ENCODE measurements at places on chromosomes 1 and 21. TPM values are rescaled to one million over a fixed set of nuclear protein-coding genes. Genes with fewer than 3 reads are reported as not detected.
A peak's percentile ranks its signal among the peaks of the same experiment; 100 is the strongest.

DNA sequence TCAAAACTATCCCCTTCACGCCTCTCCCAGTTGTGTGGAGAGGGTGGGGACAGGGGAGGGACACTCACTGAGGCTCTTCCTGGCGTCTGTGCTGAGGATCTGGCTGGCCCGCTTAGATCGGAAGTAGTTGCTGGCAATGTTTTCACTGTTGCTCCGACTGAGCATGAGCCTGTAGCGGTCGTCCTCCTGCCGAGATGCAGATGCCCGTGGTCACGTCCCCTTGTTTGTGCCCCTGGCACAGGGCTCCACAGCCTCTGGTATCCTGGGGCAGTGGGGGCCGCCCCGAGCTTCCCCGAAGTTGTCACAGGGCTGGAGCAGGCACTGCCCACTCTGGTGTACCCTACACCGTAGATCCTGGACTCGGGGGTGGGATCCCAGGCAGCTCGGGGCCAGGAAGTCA lies 5.0 kb upstream of the DDOST start:
- no peak for DNase-seq

DNA sequence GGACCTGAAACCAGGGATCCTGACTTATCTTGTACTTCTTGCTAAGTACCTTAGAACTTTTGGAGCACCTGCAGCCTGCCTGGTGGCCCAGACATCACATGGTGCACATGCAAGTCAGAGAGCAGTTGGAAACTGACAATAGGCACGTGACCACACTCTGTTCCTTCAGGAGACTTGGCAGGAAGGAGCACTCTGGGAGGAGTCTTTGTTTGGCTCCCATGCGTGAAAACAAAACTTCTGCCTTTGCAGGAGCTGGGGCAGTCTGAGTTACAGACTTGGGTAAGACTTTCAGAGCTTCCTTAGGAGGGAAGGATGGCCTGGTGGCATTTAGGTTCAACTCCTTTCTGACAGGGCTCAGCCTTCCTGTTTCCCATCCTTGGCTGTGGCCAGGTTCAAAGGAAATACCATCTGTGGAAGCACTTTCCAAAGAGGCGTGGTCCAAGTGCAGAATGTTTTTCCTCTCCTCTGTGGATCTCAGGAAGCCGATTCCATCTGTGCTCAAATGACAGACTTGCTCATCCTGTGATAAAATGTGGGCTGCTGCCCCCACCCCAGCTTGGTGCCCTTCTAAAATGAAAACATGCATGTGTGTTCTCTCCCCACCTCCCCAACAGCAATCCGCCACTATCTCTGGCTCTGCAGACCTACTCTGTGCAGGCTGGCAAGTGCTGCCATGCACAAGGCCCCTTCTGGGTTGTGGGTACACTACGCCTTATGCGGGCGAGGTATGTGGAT lies 14.1 kb upstream of the ZNF436 start:
- no peak for DNase-seq

- no peak for DNase-seq
Measured at GRCh38 chr1:227422581-227422980, 104.3 kb upstream of the CDC42BPA start.

- no peak for DNase-seq
Measured at GRCh38 chr1:171138980-171139379, 46.1 kb upstream of the FMO2 start.

- DNase-seq = no peak
Measured at GRCh38 chr1:90730243-90731022, 13.3 kb upstream of the BARHL2 start.

GRCh38 chr1:1889847-1890505 lies 911 bp downstream of the GNB1 start:
- DNase-seq = peak; percentile 63

GRCh38 chr21:22191581-22191980 lies 1193.4 kb downstream of the NCAM2 start:
- DNase-seq = no peak

- no peak for DNase-seq
Measured at GRCh38 chr1:63662056-63662836, 69.0 kb downstream of the PGM1 start.

DNA sequence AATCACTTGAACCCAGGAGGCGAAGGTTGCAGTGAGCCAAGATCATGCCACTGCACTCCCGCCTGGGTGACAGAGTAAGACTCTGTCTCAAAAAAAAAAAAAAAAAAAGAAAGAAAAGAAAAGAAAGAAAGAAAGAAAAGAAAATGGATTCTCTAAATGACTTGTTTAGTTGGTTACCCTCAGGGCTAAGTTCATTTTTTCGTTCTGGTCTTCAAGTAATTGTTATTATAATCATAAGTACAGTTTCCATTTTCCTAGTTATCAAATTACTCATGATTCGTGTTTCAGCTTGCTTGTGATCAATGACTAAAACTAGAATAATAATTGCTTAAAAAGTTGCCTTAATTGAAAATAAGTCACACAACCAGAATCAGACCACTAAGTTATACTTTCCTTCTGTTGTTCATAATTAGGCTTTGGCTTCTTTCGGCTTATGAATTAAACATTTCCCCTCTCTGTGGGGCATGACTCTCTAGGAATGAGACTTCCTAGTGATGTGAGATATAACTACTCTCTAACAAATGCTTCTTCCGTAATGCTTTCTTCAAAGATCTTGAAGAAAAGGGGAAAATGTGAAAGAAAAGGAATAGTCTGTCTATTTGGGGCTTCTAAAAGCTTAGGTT lies 9.6 kb upstream of the RLF start:
- no peak for DNase-seq

DNA sequence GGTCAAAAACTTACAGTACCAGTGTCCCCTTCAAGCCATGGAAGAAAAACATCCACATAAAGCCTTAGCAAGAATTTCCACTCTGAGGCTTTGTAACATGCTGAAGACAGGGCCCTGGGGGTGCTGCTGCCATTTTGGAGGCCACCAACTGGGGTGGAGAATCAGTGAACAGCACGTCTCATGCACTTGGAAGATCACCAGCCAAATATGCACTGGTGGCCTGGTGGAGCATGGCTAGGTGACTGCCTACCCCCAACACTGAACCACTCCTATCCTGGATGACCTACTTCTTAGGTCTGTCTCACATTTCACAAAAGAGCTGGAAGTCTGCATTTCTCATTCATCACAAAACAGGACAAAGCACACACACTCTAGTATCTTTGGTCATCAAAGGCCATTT lies 126.4 kb downstream of the COL24A1 start:
- DNase-seq = no peak

GRCh38 chr1:87765057-87765680 lies 436.5 kb downstream of the LMO4 start:
- no peak for DNase-seq

- no peak for DNase-seq
Measured at GRCh38 chr21:42527127-42527488, 13.5 kb downstream of the SLC37A1 start.

- DNase-seq = no peak
Measured at GRCh38 chr1:89190017-89190416, 8.7 kb downstream of the GBP4 start.

- peak; percentile 60 for DNase-seq
Measured at GRCh38 chr21:45405819-45406762, 1.1 kb downstream of the COL18A1 start.

GRCh38 chr1:19313636-19313959 lies 1.5 kb downstream of the SLC66A1 start:
- no peak for DNase-seq

- no peak for DNase-seq
Measured at GRCh38 chr1:67978890-67979516, 71.4 kb downstream of the DIRAS3 start.

DNA sequence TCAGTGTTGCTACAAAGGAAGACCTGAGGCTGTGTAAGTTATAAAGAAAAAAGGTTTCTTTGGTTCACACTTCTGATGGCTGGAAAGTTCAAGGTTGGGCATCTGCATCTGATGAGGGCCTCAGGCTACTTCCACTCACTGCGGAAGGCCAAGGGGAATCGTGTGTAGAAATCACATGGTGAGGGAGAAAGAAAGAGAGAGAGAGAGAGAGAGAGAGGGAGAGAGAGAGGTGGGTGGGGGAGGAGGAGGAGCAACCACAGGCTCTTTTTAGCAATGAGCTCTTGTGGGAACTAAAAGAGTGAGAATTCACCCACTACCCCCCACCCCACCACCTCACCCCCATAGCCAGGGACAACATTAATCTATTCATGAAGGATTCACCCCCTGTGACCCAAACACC lies 59.9 kb downstream of the CLSTN1 start:
- no peak for DNase-seq

DNA sequence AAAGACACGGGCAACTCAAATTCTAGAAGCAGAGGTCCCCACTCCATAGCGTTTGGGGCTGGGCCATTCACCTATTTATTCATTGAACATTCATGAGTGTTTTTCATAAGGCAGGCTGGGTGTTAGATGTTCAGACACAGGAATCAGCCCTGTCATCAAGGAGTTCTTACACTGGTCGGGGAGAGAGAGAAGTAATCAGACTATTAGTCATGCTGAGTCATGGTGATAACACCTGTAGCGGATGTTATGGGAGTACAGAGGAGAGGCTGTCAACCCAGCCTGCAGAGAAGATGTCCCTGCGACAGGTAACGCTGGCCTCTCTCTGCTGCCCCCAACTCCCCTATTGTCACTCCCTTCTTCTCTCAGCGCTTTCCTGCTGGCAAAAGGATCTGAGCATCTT lies 17.2 kb downstream of the LY9 start:
- peak; percentile 65 for DNase-seq

GRCh38 chr1:62395291-62395690 lies 41.6 kb upstream of the USP1 start:
- no peak for DNase-seq

- no peak for DNase-seq
Measured at GRCh38 chr1:18805150-18805879, 54.1 kb downstream of the TAS1R2 start.

- DNase-seq = peak; percentile 92
Measured at GRCh38 chr1:34162852-34163766, 1.9 kb downstream of the CSMD2 start.

DNA sequence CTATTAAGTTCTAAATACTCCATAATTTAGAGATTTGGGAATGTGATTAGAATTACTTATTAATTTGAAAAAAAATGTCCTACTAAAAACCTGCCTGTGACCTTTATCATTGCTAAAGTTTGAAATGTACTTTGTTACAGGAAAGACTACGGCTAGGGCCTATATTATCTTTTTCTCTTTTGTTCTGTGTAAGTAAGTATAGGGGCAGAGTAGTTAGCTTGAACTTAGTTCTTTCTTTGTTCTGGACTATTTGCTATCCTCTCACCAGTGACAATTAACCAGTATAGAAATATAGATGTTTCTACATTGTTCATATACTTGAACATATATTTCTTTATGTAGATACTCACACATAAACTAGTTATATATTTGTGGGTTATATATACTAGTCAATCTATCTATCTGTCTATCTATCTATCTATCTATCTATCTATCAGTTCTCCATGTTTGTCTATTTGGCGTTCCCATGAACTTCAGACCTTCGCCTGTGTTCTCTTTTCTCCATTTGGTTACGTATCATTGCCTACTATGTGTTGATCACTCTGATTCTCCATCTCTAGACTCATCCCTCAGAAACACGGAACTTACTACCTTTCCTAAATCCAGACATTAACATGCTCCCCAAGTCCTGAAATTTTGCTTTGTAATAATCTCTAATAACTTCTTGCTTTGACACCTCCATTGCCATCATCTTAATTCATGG lies 3.3 kb downstream of the PTPRC start:
- DNase-seq = no peak

DNA sequence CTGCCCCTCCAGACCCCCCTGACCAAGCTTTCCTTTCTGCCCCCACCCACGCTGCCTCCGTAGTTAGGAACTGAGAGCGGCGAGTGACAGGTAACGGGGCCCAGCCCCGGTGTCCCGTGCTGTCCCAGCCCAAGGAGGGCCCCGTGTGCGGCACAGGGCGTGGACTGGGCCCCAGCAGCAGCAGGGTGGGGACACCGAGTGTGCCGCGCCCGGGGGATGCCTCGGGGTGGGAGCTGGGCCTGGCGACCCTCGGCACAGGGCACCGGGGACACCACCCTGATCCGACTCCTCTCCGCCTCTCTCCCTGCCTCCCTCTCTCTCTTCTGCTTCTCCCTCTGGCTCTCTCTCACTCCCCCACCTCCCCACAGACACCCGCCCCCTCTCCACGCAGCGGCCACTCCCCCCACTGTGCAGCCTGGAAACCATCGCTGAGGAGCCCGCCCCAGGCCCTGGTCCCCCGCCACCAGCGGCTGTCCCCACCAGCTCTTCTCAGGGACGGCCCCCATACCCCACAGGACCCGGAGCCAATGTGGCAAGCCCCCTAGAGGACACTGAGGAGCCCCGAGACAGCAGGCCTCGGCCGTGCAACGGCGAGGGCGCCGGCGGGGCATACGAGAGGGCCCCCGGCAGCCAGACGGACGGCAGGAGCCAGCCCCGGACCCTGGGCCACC lies 22.7 kb downstream of the PANK4 start:
- no peak for DNase-seq

- DNase-seq = no peak
Measured at GRCh38 chr1:19402031-19402813, 83.1 kb downstream of the CAPZB start.

- DNase-seq = no peak
Measured at GRCh38 chr1:201591348-201591747, 52.4 kb downstream of the NAV1 start.

GRCh38 chr1:97050506-97050905 lies 328.9 kb downstream of the PTBP2 start:
- peak; percentile 8 for DNase-seq

GRCh38 chr1:206769304-206769731 lies 1.3 kb upstream of the IL19 start:
- DNase-seq = no peak

DNA sequence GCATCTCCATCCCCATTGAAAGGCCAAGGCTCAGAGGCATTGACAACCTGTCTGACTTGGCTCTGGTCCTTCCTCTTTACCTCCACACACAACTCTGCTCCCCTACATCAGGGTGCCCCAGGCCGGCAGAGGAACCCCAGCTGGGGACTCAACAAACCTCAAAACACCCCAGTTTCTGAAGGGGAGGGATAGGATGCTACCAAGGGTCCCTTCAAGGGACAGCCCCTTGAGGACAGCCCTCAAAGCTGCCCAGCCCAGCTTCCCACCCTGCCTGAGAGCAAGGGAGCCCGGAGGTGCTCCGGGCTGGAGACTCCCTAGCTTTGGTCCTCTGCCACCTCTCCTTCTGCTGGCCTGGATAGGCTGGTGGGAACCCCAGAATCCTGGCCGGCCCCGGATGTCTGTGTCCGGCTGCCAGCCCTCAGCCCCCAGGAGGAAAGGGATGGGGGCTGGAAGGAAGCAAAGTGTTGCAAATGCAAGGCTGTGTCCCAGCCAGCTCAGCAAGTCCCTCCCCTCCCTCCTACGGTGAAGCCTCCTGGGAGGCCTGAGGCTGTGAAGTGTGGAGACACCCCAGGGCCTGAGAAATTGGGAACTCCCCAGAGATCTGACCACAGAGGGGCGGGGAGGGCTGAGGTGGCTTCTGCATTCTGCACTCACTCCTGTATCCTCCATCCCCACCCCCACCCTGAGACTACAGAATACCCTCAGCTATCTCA lies 1.1 kb upstream of the MARCKSL1 start:
- DNase-seq = no peak

Gene RSBN1
- polyA plus RNA-seq = 10.2 TPM

Gene TSPAN1
- polyA plus RNA-seq = 69.8 TPM

Gene GBP6
- not detected for polyA plus RNA-seq

Gene TMEM59
- 1,181 TPM for polyA plus RNA-seq

Gene CAMSAP2
- 12.5 TPM for polyA plus RNA-seq

Gene HTR6
- polyA plus RNA-seq = not detected

Gene CFHR2
- polyA plus RNA-seq = 9.6 TPM

Gene KRTAP13-2
- not detected for polyA plus RNA-seq

Gene SPRR2F
- 26.1 TPM for polyA plus RNA-seq

Gene METTL18
- polyA plus RNA-seq = 8.7 TPM

Gene ZNF593OS
- polyA plus RNA-seq = 0.45 TPM

Gene TMPRSS3
- polyA plus RNA-seq = 1.5 TPM

Gene RIMS3
- 0.32 TPM for polyA plus RNA-seq

Gene RORC
- not detected for polyA plus RNA-seq

Measured in hepatocyte (in vitro differentiated cells).